Upper lobe of right lung (tissue), 1 donor: ENCODE measurements at places on chromosomes 1 and 21.
A peak's percentile ranks its signal among the peaks of the same experiment; 100 is the strongest.

DNA sequence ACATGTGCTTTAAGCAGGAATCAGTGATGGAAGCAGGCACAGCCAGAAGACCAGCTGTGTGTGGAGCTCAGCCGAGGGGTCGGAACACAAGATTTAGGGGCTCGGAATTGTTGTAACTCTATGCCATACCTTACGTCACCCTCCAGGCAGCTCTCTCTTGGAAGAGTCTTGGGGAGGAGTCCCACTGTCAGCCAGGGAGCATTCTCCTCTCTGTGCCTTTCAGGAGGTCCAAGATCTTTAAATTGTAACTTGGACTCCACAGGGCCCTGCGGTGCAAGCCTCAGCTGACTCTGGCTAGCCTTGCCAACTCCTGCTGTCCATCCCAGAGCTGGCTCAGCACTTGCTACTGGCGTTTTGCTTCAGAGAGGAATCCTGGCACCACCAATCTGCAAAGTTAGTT is 26.4 kb upstream of the ROR1 start:
- no peak for DNase-seq

DNA sequence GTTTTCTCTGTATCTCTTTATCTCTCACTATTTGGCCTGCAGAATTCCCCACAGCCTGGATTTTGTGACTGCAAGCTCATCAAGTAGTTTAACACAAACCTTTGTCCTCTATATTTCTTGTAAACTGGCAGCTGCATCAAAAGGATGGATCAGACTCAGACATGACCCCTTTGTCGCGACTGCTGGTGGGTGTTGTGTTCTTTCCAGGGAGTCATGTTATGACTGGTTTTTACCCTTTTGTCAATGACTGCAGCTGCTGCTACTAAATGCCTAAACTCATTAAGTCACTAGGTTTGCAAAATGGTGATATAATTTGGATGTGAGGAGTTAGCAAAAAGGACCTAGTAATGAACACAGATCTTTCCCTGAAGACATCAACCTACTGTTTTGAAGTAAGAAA is 10.2 kb upstream of the TOMM20 start:
- DNase-seq: no peak

DNA sequence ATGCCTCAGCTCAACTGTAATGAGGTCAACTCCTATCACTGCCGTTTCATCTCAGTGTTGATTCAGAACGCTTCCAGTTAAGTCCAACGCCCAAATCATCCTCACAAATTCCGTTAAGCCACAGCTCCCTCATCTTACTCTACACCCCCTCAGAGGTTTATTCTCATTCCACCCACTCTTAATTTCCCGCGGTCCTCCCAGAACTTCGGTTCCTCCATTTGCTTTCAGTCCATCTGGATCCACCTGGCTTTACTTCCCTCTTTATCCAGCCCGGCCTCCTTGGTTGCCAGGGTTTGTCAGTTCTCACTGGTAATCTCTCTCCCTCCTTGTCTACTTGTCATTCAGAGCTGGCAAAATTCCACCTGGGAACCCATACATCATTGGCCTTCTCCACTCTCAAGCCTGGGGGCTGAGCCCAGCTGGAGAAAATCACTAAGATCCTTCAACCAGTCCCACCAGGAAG is 51.3 kb upstream of the RUNX1 start:
- DNase-seq: no peak

GRCh38 chr1:155192346-155193274 is 15.1 kb downstream of the THBS3 start:
- peak; percentile 91 for DNase-seq

GRCh38 chr1:241770115-241770514 is 77.9 kb upstream of the EXO1 start:
- DNase-seq: no peak

DNA sequence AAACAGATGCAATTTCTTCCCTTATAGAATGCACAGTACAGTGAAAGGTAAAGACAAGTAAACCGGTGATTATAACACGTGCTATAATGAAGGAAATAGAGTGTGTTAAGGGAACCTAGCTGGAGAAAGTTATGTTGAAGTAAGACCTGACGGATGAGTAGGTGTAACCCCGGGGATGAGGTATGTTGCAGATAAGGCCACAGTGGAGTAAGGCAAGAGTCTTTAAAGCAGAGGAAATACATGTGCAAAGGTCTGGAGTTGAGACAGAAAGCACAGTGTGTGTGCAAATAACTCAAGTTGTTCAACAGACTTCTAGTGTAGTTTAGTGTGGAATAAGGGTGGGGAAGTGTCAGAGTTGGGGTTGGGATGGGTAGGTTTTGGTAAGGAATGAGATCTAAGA is 2.9 kb downstream of the DBT start:
- DNase-seq: no peak

DNA sequence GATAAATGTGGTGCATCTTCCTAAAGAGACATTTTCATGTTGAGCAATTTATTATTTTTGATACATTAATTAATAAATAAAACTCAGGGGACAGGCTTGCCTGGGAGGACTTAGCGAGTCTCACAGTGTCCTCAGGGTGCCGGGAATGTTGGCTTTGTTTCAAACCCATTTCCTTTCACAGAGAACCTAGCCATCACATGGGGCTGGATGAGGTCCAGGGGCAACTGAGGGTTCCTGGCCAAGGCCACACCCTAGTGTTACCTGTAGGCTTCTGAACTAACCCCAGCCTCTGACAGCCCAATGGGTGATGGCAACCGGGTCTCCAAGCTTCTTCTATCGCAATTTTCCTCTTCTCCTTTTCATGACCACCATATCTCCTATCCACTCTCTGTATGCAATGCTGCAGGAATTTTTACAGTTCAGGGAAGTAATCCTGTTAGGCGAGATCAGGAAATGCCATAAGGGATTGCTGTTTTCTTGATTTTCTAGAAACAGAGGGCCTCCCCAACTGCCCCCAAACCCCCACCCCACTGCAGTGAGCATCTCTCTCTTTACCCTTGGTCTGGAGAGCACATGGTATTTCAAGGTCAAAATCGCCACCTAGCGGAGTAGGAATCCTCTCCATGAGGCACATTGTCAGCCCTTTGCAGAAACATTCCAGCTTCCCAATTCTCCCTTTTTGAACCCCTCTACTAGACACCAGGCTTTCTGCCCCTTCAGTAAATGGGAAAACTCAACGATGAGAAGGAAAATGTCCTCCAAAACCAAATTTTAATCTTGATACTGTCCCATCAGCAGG is 22.1 kb upstream of the SMYD3 start:
- no peak for DNase-seq

GRCh38 chr1:2523891-2524609 is 2.3 kb downstream of the PANK4 start:
- no peak for DNase-seq

DNA sequence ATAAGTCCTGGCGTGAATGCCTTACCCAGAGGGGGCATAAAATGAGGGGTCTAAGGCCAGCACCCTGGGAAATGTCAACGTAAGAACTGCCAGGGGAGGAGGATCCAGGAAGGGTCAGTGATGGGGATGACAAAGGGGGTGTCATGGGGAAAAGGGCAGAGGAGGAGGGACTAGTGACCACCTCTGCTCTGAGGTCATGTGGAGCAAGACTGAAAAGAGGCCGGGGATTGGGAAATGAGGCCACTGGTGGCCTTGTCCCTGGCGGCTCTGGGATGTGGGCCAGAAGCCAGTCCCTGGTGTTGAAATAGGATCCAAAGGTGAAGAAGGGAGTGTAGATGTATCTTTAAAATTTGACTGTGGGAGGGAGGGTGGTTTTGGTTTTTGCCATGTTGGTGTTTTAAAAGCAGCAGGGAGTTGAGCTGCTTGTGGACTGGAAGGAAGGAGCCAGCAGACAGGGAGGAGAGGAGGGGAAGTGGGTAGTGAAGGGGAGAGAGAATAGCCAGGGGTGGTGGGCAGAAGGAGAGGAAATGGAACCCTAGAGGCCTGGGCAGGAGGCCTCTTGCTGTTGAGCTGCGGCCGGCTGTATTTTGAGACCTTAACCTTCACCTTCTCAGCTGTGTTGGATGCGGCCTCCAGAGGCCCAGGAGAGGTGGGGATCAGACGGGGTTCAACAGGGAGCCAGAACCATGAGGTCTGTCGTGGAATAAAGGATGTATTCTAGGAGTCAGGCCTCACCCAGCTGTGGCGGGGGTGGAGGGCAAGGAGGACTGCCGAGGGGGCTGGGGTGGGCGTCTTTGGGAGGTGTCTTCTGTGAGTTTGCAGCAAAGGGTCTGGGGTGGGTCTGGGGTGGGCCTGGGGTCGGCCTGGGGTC is 92.5 kb downstream of the DHRS3 start:
- peak; percentile 87 for DNase-seq

DNA sequence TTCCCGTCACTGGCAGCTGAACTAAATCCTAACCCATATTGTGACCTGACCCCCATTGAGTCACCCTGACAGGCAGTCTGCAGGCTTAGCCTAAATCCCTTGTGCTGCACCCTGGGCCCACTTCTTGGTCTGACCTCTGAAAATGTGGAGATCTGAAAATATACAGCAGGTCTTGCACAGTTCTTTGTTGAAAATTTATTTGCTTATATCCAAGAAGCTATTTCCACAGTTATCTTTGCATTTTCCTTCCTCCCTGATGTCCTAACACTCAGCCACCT is 87.1 kb downstream of the BCAR3 start:
- no peak for DNase-seq

GRCh38 chr1:166884040-166884642 is 8.1 kb upstream of the TADA1 start:
- peak; percentile 70 for DNase-seq

GRCh38 chr1:212646588-212646987 is 38.0 kb downstream of the ATF3 start:
- DNase-seq: no peak

DNA sequence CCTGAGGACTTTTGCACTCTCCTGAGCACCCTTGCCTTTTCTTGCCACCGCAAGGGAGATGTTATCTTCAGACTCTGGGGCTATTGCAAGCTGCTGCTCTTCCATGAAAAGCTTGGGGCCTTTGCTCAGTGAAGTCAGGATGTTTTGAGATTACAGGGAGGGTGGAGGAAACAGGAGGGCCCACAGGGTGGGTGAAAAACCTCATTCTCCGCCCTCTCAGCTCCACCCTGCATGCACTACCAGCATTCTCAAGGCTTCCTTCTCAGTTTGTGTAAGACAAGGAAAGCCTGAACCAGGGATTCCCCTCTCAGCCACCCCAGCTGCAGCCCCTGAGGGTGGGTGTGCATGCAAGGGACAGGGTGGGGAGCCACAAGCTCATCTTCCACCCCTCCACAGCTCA is 25.8 kb upstream of the ZNF648 start:
- no peak for DNase-seq

- no peak for DNase-seq
Observed at GRCh38 chr1:92820551-92820950, 11.3 kb upstream of the RPL5 start.

GRCh38 chr21:16768096-16768495 is 744.7 kb upstream of the CXADR start:
- no peak for DNase-seq

DNA sequence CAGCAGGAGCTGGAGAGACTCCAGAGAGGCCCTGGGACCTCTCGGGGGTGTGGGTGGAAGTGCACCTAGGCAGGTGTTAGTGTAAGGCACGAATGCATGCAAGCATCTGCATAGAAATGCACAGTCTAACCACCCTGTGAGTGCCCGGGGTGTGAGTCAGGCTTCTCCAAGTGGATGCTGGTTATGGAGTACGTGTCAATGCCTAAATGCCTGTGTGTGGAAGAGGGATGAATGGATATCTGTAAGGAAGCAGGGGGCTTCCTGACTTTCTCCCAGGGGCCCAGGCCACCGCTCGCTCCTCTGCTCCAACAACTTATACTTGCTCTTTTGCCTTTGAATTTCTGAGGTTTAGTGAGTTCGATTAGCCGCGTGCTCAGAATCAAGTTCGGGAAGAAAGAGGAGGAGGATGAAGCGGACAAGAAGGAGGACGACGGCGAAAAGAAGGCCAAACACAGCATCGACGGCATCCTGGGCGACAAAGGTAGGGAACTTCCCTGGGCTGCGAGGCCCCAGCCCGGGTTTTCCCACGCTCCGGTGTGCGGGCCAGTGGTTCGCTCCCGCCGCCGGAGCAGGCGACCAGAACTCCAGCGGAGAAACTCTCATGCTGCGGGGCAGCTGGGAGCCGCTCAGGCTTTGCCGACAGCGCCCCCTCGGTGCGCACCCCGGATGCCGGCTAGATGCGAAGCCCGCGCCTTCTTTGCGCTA is 5.4 kb downstream of the PAX7 start:
- DNase-seq: no peak

GRCh38 chr1:109383087-109383779 is 14.5 kb downstream of the SORT1 start:
- no peak for DNase-seq
